ENCODE measurements at places on chromosomes 1 and 21.

DNA sequence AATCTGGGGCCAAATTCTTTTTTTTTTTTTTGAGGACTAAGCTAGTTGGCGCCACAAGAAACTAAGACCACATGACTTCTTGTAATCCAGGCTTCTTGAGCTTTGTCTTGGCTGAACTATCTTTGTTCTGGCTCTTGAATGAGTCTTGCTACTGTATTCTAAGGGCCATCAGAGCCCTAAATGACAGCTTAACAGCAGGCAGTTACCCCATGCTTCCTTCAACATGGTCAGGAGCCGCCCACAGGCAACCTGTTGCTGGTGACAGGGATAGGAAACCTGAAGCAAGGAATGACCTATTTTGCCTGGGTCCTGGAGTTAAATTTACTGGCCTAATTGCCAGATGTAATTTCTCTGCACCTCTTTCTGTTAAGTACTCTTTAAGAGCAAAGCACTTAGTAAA, 188.2 kb upstream of the PLXNA2 start:
- no peak for DNase-seq
- H3K4me1 ChIP-seq: no peaks in the 10 kb centered on the region
- H3K4me3 ChIP-seq: no peak overlapping the region

DNA sequence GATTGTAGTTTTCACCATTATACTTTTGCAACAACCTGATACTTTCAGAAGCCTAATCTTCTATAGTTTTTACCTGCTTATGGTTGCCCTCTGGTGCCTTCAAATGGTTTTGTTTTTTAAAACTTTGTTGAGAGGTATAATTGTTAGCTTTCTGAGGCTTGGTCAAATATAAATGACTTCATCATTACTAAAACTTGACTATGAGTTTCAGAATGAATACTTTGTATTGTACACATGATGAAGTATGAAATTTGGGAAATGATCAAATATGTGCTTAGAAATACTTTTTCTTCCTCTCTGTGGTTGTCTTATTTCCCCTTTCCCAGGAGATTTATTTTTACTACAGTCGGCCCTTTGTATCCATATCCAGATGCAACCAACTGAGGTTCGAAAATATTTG, 151.8 kb upstream of the B3GALT2 start:
- peaks cover under 1% of the 10 kb centered on the region for H3K36me3 ChIP-seq
- peaks cover 2% of the 10 kb centered on the region for H3K4me1 ChIP-seq
- no peak overlapping the region for H3K4me3 ChIP-seq
- no peak for DNase-seq
- H3K27me3 ChIP-seq: no peaks in the 10 kb centered on the region

DNA sequence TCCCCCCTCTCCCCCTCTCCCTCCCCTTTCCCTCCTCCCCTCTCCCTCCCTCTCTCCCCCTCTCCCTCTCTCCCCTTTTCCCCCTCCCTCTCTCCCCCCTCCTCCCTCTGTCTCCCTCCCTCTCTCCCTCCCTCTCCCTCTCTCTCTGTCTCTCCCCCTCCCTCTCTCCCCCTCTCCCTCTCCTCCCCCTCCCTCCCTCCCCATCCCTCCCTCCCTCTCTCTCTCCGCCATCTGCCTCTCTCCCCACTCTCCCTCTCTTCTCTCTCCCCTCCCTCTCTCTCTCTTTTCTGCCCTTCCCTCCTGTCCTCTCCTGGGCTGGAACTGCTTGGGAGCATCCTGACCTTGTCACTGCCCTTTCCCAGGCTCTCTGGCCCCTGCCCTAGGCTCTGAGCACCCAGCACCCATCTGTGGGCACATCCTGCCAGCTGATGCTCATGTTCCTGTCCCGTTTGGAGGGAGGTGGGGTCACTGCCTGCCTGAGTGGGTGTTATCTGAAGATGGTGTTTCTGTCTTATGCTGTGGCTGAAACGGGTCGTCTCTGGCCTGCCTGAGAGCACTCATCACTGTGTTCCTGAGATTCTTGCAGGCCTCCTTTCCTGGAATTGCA, 10.8 kb downstream of the FTCD start:
- H3K27me3 ChIP-seq: no peaks in the 10 kb centered on the region
- DNase-seq: peak; percentile 17
- H3K4me1 ChIP-seq: peaks cover 11% of the 10 kb centered on the region
- H3K4me3 ChIP-seq: peak overlapping the region; percentile 59
- H3K36me3 ChIP-seq: no peaks in the 10 kb centered on the region
- H3K27ac ChIP-seq: peak overlapping the region; percentile 91

DNA sequence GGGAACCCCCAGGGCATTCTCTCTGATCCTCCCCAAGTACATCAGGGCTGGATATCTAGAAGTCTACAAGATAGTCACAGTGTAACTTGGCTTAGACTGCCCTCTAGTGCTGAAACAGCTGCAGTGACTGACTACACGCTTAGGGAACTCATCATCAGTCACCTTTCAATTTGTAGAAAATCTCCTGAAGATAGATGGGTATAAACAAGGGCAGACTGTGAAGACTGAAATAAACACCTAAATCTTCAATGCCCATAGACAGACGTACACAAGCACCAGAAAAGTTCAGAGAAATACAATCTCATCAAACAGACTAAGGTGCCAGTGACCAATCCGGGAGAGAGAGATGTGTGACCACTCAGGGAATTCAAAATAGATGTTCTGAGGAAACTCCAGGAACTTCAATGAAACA, 46.6 kb downstream of the PACC1 start:
- DNase-seq: peak; percentile 33
- peaks cover 56% of the 10 kb centered on the region for H3K36me3 ChIP-seq
- H3K27me3 ChIP-seq: no peaks in the 10 kb centered on the region
- no peak overlapping the region for H3K27ac ChIP-seq
- H3K4me1 ChIP-seq: no peaks in the 10 kb centered on the region

DNA sequence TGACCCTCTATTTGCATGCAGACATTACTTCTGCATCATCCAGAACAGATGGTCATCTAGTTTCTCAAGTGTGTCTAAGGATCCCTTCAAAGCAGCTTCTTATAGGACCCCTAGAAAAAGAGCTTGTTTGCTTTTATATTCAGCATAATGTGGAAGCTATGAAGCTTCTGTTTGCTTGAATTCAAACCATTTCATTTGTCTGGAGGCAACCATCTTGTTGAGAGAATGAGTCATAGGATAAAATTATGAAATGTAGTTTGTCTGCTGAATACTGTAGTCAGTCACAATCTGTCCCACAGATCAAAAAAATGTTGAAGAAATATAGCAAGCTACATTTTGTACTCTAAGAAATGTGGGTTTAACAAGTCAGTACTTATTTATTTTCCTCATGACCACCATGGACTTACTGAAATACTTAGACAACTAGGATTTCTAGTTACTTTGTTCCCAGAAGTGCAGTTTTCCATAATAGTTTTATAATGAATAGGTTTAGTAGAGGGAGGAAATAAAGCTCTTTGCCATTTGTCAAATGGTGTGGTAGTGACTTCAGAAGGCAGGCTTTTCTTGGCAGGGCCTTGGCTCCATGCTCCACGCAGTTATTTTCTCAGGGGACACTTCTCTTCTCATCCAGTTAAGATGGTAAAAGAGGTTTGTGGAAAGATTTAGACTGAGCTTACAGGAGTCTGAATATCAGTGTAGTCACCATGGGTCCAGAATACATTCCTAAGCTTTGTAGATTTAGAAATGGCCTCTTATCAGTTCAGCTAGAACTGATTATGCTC, 74.8 kb upstream of the DEPDC1 start:
- H3K27ac ChIP-seq: no peak overlapping the region
- H3K27me3 ChIP-seq: no peaks in the 10 kb centered on the region
- no peaks in the 10 kb centered on the region for H3K4me1 ChIP-seq
- no peaks in the 10 kb centered on the region for H3K36me3 ChIP-seq
- DNase-seq: no peak

- no peak overlapping the region for H3K4me3 ChIP-seq
- no peaks in the 10 kb centered on the region for H3K36me3 ChIP-seq
- peaks cover 38% of the 10 kb centered on the region for H3K4me1 ChIP-seq
- H3K27me3 ChIP-seq: peaks cover 4% of the 10 kb centered on the region
- no peak for DNase-seq
Measured at GRCh38 chr1:76274302-76274701, 199.8 kb downstream of the ST6GALNAC3 start.

DNA sequence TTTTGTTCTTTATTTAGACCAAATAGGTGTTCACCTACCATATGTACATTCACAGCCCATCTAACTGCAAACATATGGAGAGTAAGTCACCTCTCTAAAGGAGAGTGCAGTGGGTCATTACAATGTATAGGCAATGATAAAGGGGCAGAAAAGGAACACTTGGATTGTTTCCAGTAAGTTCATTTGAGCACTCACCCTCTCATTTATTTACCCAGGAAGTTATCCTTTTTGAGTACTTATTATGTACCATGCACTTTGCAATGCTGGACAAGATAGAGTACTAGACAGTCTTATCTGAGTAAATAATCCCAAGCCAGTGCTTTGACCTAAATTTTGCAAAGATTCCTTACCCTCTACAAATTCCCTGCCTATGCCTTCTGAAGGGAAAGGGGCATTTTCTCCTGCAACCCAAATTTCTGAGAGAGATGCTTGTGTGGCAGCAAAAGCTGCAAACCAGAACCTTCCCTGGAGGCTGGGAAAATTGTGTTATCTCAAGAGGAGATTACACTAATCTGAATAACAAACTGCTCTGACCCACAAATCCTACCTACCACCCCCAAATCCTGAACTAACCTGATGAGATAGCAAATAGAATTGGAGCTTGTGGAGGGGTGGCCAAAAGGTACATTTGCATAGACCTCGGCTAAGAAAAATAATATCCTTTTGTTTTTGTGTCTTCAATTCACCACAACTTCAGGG, 18.6 kb upstream of the RGS8 start:
- no peaks in the 10 kb centered on the region for H3K36me3 ChIP-seq
- DNase-seq: no peak
- no peaks in the 10 kb centered on the region for H3K4me1 ChIP-seq

DNA sequence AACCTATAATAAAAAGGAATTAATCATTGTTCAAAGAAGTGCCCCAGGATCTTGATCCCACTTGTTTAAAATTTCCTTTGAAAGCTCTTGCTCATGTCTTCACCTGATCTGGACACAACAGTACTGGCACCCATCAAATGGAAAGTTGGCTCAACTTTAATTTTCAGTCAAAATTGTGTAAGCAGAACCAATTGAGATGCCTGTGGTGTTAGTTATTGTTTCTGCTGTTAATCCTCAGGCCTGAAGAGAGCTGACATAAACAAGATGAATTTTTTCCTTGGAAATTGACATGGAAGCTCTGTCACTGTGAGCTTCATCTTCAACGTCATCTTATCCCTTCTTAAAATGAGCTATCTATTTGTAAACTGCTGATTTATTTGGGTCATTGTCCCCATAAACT, 88.3 kb upstream of the TNFSF4 start:
- no peak overlapping the region for H3K27ac ChIP-seq

DNA sequence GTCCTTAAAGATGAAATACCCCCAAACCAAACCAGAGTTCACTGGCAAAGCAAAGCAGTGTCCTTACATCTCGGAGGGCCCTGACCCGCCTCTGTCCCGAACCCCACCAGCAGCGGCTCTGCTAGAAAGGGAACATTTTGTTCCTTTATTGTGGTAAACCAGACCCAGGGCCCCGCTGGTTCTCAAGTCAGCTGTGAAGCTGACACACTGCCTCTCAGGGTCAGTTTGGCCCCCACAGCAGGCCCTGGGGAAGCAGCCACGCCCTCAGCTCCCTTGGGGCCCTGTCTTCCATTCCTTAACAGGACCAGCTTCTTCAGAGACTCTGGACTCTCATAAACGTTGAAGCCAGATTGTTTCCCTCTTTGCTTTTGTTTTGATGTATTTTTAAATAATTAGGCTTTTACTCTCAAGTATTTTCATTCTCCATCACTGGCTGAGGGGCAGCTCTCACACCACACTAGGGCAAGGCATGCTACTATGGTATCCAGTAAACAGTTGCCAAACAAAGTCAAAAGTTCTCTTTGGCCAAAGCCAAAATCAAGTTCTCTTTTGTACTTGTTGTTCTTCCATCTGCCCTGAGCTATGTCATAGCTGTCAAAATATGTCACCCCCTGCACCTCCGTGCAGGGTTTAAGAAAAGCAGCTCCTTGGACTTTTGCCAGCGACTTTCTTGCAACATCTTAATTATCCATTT, 61.1 kb upstream of the ANGPTL1 start:
- H3K36me3 ChIP-seq: no peaks in the 10 kb centered on the region
- no peaks in the 10 kb centered on the region for H3K4me1 ChIP-seq
- H3K4me3 ChIP-seq: no peak overlapping the region
- H3K27ac ChIP-seq: no peak overlapping the region
- peaks cover 3% of the 10 kb centered on the region for H3K27me3 ChIP-seq
- DNase-seq: no peak

DNA sequence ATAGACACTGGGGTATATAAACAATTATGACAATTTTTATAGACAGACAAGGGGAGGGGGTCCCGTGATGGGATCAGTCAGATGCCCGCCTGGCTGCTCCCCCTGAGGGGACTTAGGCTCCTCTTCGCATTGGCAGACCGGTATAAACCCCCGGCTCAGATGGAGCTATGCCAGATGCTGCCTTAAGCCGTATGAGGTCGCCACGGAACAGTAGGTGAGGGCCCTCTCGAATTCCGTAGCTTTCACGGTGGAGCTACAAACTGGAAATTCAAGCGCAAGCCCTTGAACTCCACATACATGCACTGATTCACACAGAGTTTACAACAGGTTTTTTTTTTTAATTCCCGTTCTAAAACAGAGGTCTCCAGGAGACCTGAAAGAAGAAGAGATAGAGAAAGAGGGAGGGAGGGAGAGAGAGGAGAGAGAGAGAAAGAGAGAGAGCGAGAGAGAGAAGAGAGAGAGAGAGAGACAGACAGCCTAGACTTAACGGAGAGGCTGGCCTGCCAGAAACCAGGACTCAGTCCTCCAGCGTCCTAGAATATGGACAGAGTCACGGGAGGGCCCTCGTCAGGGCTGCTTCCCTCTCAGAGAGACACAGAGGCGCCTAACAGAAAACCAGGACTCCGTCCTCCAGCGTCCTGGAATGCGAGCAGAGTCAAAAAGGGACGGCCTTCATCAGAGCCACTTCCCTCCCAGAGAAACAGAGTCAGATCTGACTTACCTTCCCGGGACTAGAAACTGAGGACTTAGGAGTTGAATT, 24.4 kb upstream of the TMEM54 start:
- H3K27me3 ChIP-seq: peaks cover 57% of the 10 kb centered on the region
- no peak overlapping the region for H3K27ac ChIP-seq
